CD4-positive, alpha-beta T cell treated with Interleukin-4 for 1 hour (primary cell): ENCODE measurements at places on chromosomes 16 and 17.

GRCh38 chr17:73640691-73641090 lies 3.6 kb downstream of the SDK2 start:
- no peak for DNase-seq

GRCh38 chr16:8673611-8674412 lies 605 bp upstream of the ABAT start:
- no peak for DNase-seq

- no peak for DNase-seq
Measured at GRCh38 chr16:51107742-51108141, 43.3 kb downstream of the SALL1 start.

GRCh38 chr16:11360641-11361373 lies 15.5 kb downstream of the RMI2 start:
- DNase-seq = no peak

- no peak for DNase-seq
Measured at GRCh38 chr17:36002631-36003030, 1.3 kb upstream of the CCL15 start.
